Activated CD4-positive, alpha-beta T cell treated with anti-CD3 and anti-CD28 coated beads for 48 hours (primary cell): ENCODE measurements at places on chromosomes 7 and 10.

DNA sequence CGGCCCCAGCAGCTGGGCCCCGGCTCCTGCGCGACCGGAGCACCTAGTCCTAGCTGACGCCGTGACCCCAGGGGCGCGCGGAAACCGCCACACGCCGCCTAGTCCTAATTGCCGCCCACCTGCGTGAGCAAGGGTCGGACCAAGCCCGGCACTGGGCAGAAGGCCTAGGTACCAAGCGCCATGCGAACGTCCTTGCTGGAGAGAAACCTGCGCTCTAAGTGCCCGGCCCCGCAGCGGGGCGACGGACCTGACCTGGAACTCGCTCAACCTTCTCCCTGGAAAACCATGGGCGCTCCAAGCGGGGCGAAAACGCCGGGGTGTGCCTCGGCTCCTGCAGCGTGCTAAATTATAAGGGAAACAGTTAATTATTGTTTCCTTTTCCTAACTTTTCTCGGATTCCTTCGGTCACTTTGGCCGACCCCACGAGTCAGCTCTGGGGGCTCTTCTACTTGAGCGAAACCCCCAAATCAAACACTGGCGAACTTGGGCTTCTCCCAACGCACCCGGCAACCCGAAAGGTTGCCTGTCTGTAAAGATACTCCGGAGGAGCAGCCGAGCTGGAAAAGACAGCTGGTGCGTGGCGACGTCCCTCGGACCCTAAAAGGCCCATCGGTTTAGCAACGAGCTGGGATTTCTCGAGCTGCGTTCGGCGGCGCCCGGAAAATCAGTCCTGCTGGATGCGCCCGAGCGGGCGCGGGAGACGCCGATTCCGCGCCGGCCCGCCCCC is 5.3 kb upstream of the EBF3 start:
- DNase-seq: peak; percentile 20

- no peak for DNase-seq
Measured at GRCh38 chr10:110721406-110722038, 77.4 kb downstream of the RBM20 start.

- no peak for DNase-seq
Measured at GRCh38 chr10:133294189-133294588, 14.5 kb downstream of the TUBGCP2 start.

GRCh38 chr7:148723166-148723559 is 24.5 kb downstream of the CUL1 start:
- DNase-seq: no peak

DNA sequence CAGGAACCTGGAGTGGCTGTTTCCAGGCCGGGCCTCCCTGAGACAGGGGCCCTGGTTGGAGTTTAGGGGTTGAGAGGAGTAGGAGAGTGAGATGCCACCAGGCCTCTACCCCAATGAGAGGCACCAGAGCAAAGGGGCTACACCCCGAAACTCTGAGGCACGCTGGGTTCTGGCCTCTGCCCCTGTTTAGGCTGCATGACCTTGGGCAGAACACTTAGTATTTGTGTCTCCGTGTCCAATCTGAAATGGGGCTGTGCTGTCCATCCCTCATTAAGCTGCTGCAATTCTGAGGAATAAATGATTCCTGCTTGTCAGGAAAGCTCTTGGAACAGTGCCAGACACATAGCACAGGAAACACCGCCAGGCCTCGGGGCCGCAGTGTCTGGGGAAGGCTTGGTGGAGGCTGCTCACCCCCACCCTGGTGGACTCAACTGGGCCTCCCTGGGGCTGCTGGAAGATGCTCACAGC is 40.5 kb upstream of the SAMD8 start:
- DNase-seq: no peak

GRCh38 chr7:25084821-25085220 is 40.2 kb downstream of the CYCS start:
- no peak for DNase-seq

DNA sequence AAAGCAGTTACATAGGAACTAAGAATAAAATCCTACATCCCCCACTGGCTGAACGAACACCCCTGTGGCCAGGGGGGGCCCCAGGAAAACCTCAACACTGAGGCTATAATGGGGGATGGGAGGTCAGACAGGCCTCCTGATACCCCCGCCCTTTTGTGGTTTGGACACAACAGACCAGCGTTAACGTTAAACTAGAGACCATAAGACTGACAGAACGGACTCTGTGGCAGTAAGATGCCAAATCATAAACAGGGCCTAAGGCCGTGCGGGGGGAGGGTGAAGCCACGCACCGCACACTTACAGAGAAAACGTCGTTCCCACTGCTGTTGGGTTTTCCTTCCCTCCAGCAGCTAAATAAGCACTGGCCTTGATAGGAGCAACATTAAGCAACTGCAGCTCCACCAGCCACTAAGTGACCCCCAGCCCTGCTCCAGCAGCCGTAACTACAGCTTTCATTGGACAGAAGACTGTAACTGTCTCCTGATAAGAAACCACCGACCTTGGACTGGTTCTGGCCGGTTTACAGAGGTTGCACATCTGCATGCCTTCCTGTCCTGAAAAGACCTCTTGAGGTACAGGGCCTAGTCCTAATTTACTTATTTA is 3.4 kb upstream of the PPP2R2D start:
- DNase-seq: no peak

DNA sequence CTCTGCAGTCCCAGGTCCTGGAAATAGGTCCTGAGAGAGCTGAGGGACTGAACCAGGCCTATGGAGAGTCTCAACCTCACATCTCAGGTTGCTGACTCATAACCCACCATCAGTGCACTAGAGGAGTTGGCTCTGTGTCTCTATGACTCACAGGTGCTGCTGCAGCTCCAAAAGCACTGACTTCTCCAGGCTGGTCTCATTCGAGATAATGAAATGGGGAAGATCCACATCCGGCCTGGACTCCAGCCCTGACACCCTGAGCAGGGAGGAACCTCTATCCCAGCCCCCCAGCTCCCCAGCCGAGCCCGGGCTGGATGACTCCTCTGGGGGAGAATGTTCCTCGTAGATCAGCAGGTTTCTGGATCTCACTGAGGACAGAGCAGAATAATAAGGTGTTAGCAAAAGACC is 35.5 kb upstream of the DGKI start:
- DNase-seq: peak; percentile 56

- no peak for DNase-seq
Measured at GRCh38 chr7:129907122-129907736, 45.5 kb downstream of the UBE2H start.

GRCh38 chr10:60822809-60823208 is 44.5 kb downstream of the CDK1 start:
- DNase-seq: no peak

GRCh38 chr7:7351832-7352231 is 169.5 kb downstream of the C1GALT1 start:
- no peak for DNase-seq

GRCh38 chr7:74033372-74034311 is 5.7 kb downstream of the ELN start:
- DNase-seq: no peak

DNA sequence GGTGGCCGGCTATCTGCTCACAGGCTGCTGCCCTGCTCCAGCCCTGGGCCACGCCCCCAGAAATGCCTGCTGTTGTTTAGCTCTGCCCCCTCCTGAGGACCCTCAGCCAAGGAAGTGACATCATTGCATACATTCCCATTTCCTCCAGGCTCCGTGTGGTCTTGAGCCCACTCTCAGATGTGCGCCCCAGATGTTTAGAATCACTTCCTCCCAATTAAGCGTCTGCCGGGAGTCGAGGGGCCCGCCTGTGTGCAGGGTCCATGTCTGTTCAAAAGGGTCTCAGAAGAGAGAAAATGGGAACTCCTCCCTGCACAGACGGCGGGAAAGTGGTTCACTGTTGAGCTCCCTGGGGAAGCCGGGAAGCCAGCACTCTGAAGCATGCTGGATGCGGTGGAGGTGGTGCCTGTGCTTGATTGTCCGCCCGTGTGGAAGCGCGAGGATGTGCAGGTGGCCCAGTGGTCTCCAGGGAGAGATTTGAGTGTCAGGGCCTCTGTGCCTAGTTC is 116.9 kb upstream of the PPIF start:
- no peak for DNase-seq

DNA sequence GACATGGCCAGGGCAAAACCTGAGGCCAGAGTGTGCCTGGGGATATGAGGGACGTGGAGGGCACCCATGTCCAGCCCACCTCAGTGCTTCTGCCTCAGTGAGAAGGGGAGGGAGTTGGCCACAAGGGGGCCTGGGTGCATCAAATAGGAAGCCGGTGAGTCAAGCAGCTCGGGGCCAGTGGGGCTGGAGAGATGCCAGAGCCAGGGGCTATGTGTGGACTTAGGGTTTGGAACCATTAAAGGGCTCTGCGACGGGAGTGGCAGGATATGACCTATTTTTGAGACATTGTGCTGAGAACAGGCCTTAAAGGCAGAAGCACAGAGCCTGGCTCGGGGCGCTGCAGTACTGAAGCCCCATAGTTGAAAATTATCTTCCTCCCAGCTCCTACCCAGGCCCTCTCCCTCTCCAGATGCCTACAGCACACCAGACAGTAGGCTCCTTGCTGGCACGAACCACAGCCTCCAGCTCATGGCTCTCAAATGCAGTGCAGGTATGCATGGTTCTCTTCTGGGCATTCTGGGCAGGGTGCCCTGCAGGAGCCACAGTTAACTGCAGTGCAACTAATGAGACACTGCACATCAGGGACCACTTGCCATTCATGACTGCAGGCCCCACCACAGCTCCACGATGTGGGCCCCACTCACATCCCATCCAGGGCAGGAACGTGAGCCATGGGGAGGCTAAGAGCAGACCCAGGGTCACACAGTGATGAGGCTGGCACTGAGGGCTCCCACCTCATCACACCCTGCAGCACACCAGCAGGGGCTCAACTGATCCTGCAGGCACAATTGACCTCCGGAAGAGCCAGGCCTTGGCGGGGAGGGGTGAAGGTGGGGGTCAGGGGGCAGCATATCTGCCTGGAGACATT is 7.2 kb upstream of the PGAM2 start:
- peak; percentile 57 for DNase-seq

GRCh38 chr7:7565746-7566650 is 686 bp upstream of the MIOS start:
- DNase-seq: no peak

DNA sequence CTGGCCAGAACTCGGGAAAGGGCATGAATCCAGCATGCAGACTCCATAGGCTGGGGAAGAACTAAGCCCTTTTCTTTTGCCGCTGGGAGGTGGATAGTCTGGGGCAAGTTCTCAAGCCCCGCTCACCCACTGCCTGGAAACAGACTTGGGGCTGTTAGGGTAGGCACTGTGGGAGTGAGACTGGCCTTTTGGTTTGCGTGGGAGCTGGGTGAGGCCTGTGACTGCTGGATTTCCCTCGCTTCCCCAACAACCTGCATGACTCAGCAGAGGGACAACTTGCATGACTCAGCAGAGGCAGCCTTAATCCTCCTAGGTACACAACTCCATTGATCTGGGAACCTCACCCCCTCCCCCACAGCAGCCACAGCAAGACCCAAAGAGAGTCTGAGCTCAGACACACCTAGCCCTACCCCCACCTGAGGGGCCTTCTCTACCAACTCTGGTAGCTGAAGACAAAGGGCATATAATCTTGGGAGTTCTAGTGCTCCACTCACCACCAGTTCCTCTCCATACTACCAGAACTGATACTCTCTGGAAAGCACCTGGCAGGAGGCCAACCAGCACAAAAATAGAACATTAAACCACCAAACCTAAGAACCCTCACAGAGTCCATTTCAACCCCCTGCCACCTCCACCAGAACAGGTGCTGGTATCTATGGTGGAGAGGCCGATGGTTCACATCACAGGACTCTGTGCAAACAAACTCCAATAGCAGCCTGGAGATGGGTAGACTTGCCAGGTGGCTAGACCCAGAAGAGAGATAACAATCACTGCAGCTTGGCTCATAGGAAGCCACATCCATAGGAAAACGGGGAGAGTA is 81.4 kb upstream of the LAMB4 start:
- DNase-seq: peak; percentile 9

DNA sequence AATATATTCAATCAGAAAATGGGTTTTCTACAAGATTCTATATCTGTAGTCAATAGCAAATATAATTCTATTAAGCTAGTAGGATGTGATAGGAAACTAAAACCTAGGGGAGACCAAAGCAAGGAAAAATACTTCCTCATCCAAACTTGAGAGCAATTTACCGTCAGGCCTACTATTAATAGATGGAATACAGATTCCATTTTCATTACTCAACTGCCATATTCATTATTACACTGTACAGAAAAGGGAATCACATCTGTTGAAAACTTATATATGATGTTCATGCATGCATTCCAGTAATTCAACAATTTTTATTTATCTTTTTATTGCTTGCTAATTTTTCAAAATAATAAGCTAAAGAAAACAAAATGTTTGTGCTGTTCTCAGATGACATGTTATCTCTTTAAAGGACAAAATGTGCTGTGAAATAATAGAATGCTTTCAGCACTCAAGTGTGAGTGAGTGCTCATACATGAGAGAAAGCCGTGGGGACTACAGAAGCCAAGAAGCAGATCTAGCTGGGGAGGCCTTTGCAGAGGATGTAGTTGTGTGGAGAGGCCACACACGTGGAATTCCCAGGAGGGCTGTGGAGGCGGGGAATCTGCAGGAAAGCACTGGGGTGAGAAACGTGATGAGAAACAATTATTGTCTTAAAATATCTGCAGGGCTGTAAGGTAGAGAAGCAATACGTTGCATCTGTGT is 110.0 kb downstream of the EGFR start:
- DNase-seq: no peak

GRCh38 chr10:95815133-95815532 is 59.2 kb downstream of the ENTPD1 start:
- DNase-seq: no peak

GRCh38 chr10:34198953-34199352 is 616.1 kb downstream of the PARD3 start:
- no peak for DNase-seq

- DNase-seq: no peak
Measured at GRCh38 chr7:80640846-80641245, 2.4 kb downstream of the CD36 start.

DNA sequence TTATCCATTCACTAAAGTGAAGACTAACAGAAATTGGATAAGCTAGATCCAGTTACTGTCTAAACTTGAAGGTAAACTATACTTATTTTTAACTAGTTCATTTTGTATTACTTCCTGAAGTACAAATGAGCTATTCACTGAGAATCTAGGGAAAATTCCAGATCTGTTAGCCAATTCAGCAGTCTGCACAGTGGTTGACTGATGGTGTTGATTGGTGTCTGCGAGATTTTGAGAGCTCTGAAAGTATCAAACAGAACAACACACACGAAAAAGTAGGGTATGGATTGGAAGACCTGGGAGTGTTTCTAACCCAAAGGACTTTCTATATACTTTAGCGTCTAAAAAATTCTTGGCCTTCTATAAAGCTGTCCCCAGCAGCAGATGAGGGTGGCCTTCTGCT is 33.6 kb upstream of the AGR2 start:
- DNase-seq: no peak

- DNase-seq: no peak
Measured at GRCh38 chr7:148334959-148335577, 255.5 kb upstream of the C7orf33 start.

- DNase-seq: no peak
Measured at GRCh38 chr7:3157566-3158287, 114.1 kb upstream of the CARD11 start.

GRCh38 chr7:95602421-95602820 is 6.1 kb upstream of the PDK4 start:
- no peak for DNase-seq

GRCh38 chr10:72593963-72594362 is 31.9 kb downstream of the MICU1 start:
- no peak for DNase-seq

- DNase-seq: no peak
Measured at GRCh38 chr7:102281785-102282184, 4.9 kb upstream of the SH2B2 start.
